Esophagus squamous epithelium (tissue), 5 donors: ENCODE measurements at places on chromosomes 12 and 14. TPM values are rescaled to one million over a fixed set of nuclear protein-coding genes. Genes with fewer than 3 reads are reported as not detected.

GRCh38 chr14:89563471-89563870, 146.4 kb upstream of the FOXN3 start:
- DNase-seq = no peak

DNA sequence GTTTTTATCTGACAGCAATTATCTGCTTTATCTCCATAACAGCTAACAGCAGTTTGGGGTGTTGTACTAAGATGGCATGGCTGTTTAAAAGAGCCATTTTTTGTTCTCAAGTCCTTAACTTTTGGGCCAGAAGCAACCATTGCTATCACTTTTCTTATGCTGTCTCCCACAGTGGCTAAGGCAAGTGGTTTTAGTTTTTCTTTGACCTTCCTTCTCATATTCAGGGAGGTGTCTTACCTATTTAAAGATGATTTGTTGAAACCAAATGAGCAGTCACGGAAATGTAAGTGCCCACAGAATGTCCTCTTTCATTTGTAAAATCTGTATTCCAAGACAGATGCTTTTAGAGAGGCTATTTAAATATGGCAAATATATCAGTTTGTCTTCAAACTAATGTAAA, 96.8 kb upstream of the USP15 start:
- DNase-seq = no peak

- DNase-seq = no peak
These were observed 56.6 kb upstream of the CRACR2A start for GRCh38 chr12:3809357-3810015.

GRCh38 chr14:90830931-90831701, 14.9 kb upstream of the TTC7B start:
- no peak for DNase-seq

- no peak for DNase-seq
These were observed 267.1 kb upstream of the RGS6 start for GRCh38 chr14:71665157-71665556.

DNA sequence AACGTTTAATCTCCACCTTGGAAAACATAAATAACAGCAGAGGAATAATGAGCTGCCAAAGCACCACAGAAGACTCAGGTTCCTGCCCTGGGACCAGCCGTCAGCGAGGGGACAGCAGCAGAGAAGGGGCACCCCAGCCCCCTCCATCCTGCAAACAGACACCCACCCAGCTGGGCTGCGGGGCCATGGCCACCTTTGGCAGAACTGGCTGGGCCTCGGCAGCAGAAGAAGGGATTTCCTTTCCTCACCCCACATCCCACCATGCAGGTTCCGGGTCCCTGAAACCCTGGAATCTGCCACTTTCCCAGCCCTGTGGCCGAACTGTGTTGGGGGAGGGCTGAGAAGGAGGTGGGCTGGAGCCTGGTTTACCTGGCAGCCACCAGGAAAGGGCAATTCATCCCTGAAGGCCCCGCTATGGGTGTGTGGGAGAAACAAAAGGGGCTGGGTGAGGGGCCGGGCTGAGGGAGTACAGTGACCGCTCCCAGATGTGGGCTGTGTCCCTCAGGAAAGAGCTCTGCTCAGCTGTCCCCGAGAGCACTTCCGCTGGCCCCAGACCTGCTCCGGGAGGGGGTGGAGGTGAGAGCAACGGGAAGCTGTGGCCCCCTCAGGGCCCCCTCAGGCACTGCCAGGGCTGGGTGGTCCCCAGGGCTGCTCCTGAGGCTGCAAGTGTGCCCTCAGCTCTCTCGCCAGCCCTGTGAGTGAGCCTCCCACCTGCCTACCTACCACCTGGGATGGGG, 3.8 kb downstream of the PGF start:
- no peak for DNase-seq

DNA sequence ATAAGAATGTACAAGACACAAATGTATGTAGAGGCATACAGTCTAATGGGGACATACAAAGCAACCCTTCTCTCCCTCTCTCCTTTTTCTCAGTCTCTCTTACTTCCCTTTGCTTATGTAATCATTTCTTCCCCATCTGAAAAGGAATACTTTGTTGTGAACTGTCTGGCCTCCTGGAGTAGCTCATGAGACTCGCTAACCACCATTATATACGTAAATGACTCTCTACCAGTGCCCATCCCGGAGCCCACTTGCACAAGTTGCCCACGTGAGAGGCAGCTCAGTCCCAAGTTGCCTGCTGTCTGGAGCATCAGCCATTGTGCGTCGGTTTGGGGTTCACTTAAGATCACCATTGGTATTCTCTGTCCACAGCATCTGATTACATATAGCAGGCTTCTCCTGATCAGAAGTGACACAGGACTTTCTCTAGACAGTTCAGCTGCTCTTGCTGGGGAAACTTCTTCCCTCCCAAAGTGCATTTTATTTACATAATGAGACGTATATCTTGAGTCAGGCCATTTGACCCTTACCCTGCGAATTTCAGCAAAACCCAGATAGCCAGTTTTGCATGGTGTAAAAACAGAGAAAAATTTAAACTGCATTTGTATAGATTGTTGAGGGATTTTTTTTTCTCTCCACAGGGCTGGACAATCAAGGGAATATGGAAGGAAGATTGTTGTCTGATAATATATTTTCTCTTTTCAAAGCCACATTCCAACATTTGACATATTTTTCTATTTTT, 220.7 kb upstream of the EGLN3 start:
- no peak for DNase-seq

DNA sequence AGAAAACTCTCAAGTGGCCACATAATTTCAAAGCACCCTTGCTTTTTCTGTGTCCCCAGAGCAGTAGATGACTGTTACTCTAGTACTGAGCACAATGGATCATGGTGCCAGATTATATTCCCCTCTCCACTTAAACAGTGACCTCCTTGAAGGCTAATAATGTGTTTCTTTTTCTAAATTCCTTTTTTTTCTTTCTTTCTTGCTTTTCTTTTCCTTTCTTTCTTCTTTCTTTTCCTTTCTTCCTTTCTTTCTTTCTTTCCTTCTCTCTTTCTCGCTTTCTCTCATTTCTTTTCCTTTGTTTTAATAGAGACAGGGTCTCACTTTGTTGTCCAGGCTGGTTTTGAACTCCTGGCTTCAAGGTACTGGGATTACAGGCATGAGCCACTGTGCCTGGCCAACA, 26.2 kb upstream of the TSPAN11 start:
- no peak for DNase-seq

DNA sequence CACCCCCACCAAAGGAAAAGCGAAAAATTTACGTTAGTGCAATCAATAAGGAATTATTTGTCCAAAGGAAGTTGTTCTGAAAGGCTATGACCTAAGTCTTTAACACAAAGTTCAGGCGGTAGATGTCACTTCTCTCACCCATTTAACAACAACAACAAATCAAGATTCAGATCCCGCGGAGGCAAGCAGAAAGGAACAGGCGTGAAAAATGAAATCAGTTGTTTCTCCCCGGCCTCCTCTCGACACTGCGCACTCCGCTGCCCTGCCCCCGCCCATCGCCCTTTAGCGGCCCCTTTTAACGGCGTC, 1.4 kb downstream of the DENND5B start:
- no peak for DNase-seq

DNA sequence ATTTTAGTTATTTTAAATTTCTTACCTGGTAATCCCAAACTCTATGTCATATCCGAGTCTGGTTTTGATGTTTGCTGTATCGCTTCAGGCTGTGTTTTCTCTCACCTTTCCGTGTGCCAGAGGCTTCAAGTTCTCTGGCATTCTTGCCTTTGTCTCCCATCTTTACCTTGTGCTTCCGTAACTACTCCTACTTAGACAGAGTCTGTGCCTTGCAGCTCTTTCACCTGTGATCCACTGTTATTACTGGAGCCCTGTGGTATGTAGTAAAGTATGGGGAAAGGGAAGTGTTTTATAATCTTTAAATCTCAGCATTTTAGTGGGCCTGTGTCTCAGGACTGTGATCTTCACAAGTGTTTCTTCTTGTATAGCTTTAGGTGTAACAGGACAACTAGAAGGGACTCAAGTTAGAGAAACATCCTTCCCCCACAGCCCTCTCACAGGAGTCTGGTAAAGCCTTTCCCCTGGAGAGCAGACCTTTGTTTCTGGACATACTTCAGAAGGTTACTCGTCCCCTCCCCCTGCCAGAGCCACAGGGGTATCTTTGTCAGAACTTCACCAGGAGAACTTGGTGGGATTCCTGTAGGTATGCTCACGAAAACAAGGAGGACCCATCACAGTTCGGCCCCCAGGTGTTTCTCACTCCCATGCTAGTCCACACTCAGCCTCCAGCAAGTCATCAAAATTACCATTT, 11.1 kb downstream of the IFNG start:
- no peak for DNase-seq

DNA sequence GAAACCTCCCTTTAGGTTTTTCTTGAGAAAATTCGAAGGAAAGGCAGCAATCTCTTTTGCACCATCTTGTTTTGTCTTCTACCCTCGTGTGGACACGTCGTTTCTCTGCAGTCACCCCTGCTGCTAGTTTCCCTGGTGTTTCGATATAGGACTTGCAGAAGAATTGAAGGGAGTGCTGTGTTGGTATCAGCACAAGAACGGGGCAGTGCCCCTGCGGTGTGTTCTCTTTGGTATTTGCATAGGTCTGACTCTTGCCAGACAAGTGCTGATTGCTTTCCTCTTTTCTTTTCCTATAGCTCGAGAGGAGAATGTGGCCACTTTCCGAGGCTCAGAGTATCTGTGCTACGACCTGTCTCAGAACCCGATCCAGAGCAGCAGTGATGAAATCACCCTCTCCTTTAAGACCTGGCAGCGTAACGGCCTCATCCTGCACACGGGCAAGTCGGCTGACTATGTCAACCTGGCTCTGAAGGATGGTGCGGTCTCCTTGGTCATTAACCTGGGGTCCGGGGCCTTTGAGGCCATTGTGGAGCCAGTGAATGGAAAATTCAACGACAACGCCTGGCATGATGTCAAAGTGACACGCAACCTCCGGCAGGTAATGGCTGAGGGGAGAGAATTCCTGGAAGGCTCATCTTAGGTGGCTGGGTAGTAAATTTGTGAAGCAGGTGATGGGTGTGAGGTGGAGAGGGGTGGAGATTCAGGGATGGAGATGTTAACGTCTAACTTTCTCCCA, 474.8 kb downstream of the NRXN3 start:
- DNase-seq = no peak

- no peak for DNase-seq
These were observed 662.2 kb upstream of the LRFN5 start for GRCh38 chr14:40944521-40944920.

GRCh38 chr14:95355422-95355821, 35.7 kb upstream of the CLMN start:
- no peak for DNase-seq

DNA sequence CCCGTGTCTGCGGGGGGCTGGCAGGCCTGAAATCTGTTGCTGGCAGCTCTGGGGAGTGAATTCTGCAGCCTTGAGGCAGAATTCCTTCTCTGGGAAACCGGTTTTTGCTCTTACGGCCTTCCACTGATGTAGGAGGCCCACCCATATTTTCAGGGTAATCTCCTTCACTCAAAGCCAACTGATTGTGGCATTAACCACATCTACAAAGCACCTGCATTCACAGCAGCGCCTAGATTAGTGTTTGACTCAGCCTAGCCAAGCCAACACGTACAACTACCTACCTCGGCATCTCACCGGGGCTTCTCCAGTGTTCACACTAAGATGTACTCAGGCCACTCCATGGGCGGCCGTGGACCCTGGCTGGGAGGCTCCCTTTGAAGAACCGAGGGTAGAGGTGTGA, 15.8 kb downstream of the C12orf43 start:
- DNase-seq = no peak

GRCh38 chr12:20028033-20028432, 340.3 kb upstream of the PDE3A start:
- no peak for DNase-seq

- DNase-seq = no peak
These were observed 10.5 kb downstream of the PLD4 start for GRCh38 chr14:104935026-104935650.

GRCh38 chr12:51980051-51980808, 26.5 kb upstream of the TAMALIN start:
- DNase-seq = no peak

DNA sequence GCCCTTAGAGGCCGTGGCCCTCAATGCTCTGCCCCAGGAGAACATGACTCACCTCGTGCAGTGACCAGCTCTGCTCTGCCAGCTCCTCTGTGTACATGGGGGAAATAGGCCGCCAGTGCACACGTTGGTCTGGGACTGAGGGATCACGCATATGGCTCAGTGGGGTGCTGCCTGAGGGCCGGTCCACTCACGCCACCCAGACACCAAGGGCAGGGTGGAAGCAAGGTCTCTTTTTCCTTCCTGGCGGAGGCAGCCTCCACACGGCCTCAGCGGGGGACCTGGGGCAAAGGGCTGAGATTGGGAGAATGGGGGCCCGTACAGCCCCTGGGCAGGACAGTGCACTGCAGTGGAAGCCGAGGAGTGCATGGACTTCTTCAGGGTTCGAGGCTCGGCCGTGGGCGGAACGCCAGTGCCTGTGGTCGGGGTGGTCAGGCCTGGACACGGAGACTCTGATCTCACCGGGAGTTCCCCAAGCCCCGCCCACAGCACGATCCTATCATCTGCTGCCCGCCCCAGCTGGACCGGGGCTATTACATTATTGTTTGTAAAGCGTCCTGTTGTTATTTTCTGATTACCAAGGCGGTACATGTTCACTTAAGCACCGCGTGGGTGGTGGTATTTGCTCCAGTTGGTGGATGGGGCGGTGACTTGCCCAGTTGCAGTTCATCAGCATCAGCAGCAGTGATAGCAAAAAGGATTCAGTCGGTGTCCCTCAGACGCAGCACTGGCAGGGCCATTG, 38.8 kb upstream of the TDRD9 start:
- no peak for DNase-seq

GRCh38 chr12:91400271-91400670, 217.7 kb upstream of the DCN start:
- DNase-seq = no peak

- no peak for DNase-seq
These were observed 31.2 kb upstream of the USP44 start for GRCh38 chr12:95582230-95583058.

DNA sequence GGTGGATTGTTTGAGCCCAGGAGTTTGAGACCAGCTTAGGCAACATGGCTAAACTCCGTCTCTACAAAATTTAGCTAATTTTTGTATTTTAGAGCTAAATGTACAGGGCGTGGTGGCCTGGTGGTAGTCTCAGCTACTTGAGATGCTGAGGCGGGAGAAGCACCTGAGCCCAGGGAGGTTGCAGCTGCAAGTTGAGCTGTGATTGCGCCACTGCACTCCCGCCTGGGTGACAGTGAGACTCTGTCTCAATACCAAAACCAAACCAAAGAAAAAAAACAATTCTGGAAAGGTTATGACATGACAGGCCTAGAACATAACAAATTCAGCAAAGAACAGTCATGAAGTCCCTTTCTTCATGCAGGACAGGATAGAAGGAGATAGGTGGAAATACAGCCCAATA, 25.7 kb downstream of the WDR89 start:
- no peak for DNase-seq

CELA1 gene
- not detected for total RNA-seq

CATSPERB gene
- 1.1 TPM for total RNA-seq

SMCO2 gene
- total RNA-seq = 3.8 TPM

CD163L1 gene
- total RNA-seq = 0.15 TPM

DNAH10 gene
- not detected for total RNA-seq

FAM186B gene
- total RNA-seq = 0.19 TPM

BCL7A gene
- 2.5 TPM for total RNA-seq

USP44 gene
- 5.9 TPM for total RNA-seq

TAS2R9 gene
- not detected for total RNA-seq

RTL1 gene
- total RNA-seq = not detected

ALX1 gene
- not detected for total RNA-seq

AKAP3 gene
- 1.3 TPM for total RNA-seq

SDR9C7 gene
- total RNA-seq = 42.1 TPM
